Activated gamma-delta T cell treated with Interleukin-2 at 50 U/mL for 16 hours (primary cell): ENCODE measurements at places on chromosomes 5 and 9.

- DNase-seq: no peak
Observed at GRCh38 chr9:96762568-96762967, 15.3 kb downstream of the ZNF510 start.

DNA sequence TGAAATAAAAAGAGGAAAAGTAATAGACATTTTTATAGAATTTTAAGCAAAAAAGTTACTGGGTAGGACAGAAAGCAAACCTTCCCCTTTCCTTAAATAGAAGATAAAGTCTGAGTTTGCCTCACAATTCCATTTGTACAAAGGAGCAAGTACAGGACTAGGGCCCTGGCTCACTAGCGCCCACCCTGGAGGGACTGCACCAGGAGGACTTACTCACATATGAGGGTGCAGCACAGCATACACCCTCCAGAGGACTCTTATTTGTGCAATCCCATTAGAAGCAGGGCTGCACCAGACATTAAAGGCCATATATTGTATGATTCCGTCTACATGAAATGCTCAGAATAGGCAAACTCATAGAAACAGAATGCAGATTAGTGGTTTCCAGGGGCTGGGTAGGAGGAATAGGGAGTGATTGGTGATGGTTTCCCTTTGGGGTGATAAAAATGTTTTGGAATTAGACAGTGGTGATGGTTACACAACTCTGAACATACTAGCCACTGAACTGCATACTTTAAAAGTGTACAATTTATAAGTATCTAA lies 4.5 kb downstream of the REEP5 start:
- DNase-seq: no peak

DNA sequence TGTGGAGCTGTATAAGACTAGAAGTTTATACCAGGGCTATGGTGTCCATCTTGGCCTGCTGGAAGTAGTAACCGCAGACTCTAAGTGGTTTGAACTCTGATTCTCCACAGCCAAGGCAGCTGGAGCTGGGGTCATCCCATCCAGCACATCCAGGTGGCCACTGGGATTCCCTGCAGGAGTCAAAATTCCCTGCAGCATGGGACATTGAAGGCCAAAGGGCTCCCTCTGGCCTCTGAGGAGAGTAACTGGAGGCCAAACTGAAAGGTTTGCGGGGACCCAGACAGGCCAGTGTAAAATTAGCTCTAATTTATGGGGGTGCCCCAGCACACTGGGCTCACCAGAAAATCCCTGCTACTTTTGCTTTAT lies 12.2 kb upstream of the PRXL2C start:
- DNase-seq: no peak

DNA sequence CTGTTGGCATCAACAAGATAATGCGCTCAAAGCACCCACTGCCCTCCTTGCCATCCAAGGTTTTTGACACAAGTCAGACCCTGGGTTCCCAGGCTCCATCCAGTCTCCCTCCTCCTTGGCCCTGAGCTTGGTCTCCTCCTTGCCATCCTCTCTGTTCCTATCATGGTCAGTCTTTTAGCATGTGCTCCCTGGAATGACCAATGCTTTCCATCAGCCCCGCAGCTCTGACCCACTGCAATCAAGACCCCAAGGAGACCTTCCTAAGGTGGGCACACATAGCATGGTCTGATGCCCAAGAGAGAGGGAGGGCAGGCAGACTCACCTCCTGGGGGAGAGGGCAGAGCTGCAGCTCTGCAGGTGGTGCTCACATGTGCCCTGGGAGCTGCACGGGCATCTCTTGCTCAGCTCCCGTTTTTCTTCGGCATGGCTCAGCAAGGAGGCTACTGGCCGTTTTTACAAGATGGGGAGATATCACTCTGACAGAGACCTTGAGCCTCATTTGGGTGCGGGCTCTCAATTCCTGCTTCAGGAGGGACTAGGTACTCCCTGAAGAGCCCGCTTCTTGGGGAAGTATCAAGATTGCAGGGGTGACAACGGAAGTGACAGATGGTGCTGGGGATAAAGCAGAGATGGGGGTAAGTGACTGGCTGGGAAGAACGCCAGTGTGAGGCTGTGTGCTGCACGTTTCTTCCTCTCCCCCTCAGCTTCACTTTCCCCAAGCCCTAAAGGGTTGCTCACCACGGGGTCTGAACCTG lies 3.3 kb downstream of the SEPTIN8 start:
- DNase-seq: no peak

DNA sequence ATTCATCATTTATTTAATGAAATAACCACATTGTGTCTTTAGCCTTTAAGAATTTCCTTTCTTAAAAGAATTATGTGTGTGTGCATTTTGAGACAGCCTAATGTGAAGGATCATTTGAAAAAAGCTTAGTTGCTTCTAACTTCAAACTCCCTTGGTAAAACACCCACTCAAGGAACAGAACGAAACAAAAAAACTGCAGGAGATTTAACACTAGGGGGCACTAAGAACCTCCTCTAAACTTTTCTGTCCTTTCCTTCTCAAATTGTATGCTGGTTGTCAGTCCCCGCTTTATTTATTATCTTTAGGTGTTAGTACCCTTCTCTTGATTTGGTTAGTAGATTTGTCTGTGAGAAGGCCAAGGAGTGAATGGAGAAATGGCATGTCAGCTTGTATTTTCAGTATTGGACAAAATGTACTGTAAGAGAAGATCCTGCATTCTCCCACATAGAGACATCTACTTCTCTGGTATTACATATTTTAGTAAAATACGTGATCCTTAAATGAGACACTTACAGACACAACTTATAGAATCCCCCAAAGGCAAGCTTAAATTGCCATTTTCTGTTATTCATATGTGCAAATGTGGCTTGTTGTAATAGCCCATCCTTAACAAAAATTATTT lies 229.7 kb downstream of the MRPS30 start:
- no peak for DNase-seq

- no peak for DNase-seq
Observed at GRCh38 chr5:78600687-78601414, 47.7 kb downstream of the LHFPL2 start.

DNA sequence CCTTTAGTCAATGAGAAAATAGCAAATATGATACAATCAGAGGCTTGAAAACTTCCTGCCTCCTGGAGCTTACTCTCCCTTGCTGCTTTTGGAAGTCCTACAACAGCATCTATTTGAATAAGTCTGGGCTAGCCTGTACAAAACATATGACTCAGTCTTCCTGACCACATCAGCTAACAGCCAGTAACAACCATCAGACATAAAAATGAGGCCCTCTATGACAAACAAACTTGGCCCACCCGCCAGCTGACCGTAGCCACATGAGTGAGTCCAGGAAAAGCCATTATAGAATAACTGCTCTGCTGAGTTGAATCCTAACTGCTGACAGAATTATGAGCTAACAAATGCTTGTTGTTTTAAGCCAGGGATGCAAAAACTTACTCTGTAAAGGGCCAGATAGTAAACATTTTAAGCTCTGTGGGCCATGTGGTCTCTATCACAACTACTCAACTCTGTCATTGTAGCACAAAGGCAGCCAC lies 347.6 kb downstream of the PTPRD start:
- no peak for DNase-seq

DNA sequence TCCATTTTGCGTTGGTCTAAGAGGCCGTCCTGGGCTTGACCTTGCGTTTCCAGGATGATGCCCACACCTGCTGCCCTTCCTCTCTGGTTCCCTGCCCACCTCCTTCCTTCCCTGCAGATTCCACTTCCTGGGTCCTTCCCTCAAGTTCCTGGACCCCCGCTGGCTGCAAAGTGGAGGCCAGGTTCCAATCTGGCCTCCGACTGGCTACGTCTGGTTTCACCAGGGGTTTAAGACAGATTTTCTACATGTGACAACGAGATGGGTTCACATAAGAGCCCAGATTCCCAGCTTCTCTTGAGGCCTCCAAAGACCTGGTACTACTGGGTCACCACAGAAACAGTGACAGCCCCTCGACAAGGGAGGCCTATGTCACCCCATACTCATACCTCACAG lies 2.1 kb downstream of the MGAT4B start:
- DNase-seq: no peak

- no peak for DNase-seq
Observed at GRCh38 chr5:120882038-120882775, 418.1 kb downstream of the PRR16 start.

GRCh38 chr5:16913187-16914107 lies 22.6 kb downstream of the MYO10 start:
- no peak for DNase-seq

- no peak for DNase-seq
Observed at GRCh38 chr5:113192541-113192940, 215.9 kb downstream of the DCP2 start.

DNA sequence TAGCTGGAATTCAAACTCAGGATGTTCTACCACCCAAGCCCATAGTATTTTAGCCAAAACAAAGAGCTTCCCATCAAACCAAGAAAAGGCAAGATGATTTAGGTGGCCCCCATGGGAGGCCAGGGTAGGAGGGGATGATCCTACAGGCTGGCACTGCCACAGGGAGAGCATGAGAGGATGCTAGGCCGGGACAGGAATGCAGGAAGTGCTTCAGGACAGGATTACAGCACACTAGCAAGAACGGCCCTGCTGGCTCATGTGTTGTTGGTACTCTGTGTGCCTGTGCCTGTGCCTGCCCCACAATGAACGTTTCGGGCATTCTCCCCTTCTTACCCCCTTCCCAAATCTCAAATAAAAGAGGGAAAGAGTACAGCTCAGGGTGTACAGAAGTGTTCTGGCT lies 110.7 kb upstream of the TRIM32 start:
- DNase-seq: no peak

- DNase-seq: no peak
Observed at GRCh38 chr9:2494562-2494961, 127.0 kb upstream of the VLDLR start.

GRCh38 chr5:135269931-135270421 lies 129.1 kb downstream of the MACROH2A1 start:
- no peak for DNase-seq

DNA sequence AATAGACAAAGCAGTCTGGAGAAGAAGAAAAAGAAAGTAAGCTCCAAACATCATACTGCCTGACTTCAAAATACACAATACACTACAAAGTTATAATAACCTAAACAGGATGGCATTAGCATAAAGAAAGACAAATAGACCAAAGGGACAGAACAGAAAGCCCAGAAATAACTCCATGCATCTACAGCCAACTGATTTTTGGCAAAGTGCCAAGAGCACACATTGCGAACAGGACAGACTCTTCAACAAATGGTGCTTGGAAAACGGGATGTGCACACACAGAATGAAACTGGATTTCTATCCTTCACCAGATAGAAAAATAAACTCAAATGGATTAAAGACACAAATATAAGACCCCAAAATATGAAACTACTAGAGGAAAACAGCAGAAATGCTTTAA lies 66.6 kb upstream of the SPATA31E1 start:
- DNase-seq: no peak

DNA sequence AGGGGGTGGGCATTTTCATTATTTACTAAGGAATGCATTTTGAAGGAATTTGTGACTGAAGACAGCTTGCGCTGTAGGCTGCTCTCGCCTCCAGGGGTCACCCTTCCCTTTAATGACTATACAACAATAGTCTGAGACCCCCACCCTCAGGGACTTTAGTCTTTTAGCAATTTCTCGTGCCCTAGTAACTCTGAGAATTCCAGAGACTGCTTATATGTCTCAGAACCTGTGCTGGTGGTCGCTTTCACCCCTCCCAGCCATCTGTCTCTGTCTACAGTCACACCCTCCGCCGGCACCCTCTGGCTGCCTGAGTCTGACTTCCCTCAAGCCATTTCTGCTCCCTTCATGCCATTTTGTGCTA lies 671.4 kb downstream of the NR2F1-AS1 start:
- DNase-seq: no peak

DNA sequence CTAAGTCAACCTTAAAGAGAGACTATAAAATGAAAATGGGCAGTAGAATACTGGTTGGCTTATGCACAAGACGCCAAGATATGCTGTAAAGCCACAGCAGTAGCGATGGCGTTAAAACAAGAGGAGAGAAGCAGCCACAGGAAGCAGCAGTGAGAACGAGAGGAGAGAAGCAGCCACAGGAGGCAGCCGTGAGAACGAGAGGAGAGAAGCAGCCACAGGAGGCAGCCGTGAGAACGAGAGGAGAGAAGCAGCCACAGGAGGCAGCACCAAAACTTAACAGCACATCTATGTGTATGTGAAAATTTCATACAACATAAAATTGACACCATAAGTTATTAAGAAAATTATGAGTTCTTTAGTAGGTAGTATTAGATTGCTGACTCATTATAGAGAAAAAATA lies 2318.6 kb upstream of the ACO1 start:
- no peak for DNase-seq

DNA sequence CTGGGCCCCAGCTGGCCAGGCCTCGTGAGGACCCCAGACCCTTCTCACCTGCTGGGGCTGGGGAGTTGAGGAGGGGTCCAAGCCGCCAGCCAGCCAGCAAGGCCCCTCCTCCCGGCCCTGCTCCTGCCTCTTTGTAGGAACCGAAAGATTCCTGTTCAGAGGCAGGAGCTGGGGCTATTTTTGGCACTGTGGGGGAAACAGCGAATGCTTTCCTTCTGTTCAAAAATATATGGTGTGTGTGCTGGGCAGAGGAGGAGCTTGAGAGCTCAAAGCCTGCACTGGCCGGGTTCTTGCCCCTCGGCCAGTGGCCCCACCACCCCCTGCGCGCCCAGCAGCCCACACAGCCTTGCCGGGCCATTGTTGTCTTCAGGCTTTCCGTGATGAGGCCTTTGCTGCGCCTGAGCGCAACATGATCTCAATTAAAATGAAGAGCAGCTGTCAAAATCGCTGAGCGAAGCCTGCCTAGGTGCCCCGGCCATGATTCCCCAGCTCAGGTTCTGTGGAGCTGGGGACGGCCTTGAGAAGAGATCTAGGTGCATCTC lies 13.4 kb downstream of the NCS1 start:
- no peak for DNase-seq

GRCh38 chr5:34495178-34495577 lies 160.9 kb upstream of the RAI14 start:
- no peak for DNase-seq

DNA sequence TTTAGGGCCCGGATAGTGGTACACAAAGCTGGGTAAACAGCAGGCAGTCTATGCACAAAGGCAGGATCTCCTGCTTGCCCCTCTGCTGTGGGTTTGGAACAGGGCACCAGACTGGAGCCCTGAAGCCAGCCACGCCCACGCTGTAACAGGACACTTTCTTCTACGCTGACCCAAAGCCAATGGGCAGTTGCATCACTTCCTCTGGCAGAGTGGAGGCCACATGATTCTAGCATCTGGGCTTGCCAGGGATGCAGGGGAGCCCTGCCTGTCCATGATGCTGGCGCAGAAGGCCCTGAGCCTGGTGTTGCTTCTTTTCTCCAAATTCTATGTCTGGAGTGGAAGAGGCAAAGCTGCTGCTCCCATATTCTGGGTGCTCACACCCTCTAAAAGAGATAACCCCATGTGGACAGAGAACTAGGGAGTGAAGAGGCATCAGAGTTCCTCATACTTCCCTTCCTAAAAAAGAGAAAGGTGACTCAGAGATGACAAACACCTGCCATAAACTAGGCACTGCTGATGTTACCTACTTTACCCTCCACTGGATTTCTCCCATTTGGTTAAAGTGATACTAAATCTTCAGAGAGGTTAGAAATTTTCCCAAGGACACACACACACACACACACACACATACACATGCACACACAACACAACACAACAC lies 260.3 kb upstream of the KLF4 start:
- no peak for DNase-seq

GRCh38 chr5:60687927-60688720 lies 11.8 kb downstream of the DEPDC1B start:
- DNase-seq: no peak
